Amniotic stem cell (primary cell): ENCODE measurements at places on chromosomes 3 and 15.

- DNase-seq = no peak
Measured at GRCh38 chr3:182238126-182238525, 526.4 kb downstream of the SOX2 start.

DNA sequence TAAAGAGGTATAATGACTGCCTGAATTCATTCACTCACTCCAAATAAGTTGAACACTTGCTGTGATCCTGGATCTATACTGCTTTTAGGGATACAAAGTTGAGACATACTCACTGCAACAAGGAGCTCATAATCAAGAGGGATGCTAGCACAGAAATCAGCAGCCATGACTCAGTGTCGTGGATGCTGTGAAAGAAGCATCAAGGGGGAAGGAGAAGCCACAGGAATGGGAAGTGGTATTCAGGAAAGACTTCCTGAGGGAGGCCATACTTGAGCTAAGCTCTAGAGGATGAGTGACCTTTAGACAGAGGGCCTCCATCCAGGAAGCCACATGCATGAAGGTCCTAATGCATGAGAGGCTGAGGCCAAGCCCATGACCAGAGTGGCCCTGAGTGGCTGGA is 245.7 kb upstream of the RORA start:
- DNase-seq = no peak

GRCh38 chr3:190005343-190006113 is 115.2 kb downstream of the P3H2 start:
- no peak for DNase-seq

DNA sequence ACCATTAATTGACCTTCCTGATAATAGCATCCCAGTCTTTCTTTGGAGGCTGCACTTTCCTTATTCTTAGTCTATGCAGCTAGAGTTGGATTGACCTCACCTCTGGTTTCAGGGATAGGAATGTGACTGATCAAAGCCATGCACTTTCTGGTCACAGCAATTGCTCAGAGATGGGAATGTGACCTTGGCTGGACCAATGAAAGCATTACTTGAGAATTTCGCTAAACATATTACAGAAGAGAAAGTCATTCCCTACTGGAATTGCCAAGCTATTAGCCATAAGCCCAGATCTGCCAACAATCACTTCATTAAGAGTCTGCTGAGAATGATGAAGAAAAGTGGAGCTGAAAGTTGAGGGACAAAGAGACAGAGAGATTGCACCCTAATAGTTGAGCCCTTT is 32.7 kb downstream of the RTP1 start:
- no peak for DNase-seq

DNA sequence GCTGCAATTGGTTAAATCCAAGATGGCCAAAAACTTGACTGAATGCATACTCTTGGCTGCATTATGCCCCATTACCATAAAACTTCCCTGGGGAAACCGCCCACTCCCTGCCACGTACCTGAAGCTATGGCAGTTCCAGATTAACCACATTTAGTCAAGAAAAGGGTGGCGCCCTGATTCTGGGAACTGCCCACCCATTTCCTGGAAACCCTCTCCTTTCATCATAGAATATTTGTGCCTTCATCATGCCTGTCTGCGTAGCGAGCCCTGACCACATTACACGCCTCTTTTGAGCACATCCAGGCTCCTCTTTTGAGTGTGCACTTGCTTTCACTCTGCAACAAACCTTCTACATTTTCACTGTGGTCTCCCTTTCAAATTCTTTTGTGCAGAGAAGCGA is 5.2 kb downstream of the LINS1 start:
- DNase-seq = no peak
